ENCODE measurements at places on chromosomes 1 and 21.

GRCh38 chr1:1777950-1778662 lies at the start of gene NADK:
NADK (minus strand) TSS chr1:1778470; CDS start chr1:1765406, 13,064 bp downstream.
- peak; percentile 86 for DNase-seq

DNA sequence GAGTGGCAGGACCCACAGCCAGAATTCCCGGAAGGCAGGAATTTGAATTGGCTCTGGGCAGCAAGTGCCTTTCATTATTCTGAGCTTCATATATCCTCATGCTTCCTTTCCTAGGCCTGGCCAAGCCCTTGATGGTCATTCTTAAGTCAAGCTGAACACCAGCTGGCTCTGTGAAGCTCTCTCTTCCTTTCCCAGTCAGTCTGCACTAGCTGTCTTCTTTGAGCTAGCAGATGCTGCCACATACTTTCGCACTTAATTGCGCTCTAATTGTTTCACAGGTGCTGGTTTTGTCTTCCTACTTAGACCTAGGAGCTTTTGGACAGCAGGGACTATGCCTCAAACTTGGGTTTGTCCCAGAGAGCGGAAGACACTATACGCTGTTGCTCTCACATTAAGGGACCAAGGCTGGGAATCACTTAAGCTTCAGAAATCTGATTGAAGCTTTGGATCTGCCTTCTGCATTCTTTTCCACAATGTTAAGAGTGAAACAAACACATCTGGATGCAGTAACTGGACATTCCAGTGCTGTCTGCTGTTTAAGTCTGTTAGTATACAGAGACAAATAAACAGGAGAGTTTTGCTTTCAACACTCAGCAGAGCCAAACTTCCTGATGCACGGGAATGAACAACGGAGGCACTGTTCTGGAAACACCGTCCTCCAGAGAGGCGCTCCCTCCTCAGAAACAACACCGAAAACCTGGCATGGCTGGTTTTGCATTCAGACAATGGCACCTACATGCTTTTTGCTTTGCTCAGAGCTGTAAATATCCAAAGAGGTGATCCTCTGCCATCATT lies 2.2 kb downstream of the TLR5 start:
- DNase-seq: no peak

GRCh38 chr1:185546029-185546428 lies 188.2 kb upstream of the HMCN1 start:
- no peak for DNase-seq

- no peak for DNase-seq
Observed at GRCh38 chr1:107793896-107794453, 171.0 kb downstream of the VAV3 start.

GRCh38 chr1:42260376-42261070 lies 74.5 kb downstream of the FOXJ3 start:
- peak; percentile 14 for DNase-seq

DNA sequence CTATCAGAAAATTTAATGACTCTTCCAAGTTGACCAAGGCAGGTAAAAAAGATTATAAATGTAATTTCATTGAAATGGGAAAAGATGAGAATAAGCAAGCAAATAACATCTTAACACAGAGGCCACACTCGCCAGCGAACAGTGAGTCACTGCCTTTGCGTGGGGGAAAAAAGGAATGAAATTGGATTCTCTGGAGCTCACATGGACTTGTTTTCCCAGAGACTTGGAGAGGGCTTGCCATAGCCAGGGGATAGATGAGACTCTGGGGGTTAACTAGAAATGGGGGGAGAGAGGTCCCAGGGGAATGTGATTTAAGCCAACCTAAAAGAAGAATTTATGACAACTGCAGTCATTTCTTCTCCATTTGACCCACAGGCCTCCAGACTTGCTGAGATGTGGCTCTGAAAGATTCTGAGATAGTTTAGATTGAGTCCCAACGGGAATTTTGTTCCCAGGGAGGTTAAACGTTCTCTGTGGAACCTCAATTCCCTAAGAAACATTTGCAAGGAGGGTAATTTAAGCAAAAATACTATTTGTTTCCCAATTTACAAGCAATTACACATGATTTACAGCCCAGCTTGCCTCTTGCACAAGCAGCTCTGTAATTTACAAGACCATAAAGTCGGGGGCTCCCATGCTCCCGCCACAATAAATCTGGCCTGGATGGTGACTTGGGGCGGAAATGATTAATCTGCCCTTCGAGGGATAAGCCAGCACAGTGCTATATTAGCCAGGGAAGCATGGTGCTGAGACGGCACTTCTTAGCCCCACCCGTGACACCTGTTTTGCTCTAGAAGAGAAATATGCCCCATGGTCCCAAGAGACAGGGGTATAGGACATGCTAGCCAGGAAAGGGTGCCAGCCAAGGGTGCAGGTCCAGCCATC lies 68.8 kb downstream of the GRIK3 start:
- no peak for DNase-seq

DNA sequence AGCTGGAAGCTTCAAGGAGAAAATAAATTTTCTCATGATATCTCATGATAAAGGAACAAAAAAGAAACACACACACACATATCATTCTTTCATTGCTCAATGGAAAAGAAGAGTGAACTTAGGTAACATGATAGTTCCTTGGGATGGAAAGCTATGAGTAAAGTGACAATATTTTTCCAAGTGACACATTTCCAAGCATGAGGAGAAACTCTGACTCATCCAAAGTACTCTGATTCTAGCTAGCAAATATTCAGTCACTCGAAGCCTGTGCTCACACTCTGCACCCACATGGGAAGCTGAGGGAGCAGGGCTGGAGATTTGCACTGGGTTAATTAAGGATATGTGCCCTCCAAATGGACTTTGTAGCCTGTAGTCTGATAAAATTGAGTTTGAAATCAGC lies 222.4 kb downstream of the LRRC40 start:
- no peak for DNase-seq

GRCh38 chr1:44786138-44786840 lies 1.7 kb downstream of the BEST4 start:
- DNase-seq: peak; percentile 82

- no peak for DNase-seq
Observed at GRCh38 chr1:187417520-187417919, 588.8 kb downstream of the PLA2G4A start.

DNA sequence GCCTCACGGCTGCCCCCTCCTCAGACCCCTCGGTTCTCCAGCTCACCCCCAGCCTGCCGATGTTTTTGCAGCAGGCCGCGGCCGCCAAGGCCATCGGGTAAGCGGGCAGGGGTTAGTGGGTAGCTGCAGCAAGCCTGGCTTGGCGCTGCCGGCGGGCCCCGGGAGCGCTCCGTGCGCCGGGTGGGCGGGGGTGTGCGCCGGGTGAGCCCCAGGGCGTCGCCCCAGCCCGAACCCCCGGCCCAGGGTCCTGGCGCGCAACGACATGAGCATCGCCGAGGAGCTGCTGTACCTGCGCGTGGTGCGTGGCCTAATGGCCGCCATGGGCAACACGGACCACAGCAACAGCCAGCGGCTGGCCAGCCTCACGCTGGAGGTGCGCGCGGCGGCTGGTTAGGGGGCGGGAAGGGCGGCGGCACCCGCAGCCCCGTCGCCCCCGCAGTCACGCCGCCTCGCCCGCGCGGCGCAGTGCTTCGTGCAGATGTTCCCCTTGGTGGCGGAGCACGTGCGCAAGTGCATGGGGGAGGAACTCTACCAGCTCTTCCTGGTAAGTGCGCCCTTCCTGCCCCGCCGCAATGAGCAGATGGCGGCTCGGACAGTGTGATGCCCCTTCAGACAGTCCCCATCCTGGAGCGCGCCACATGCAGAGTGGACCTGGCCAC lies 6.5 kb downstream of the RNU5D-1 start:
- DNase-seq: peak; percentile 35

GRCh38 chr1:221241592-221241991 lies 362.3 kb downstream of the HLX start:
- DNase-seq: no peak

- DNase-seq: peak; percentile 23
Observed at GRCh38 chr1:31302709-31303441, 6.0 kb downstream of the ZCCHC17 start.

DNA sequence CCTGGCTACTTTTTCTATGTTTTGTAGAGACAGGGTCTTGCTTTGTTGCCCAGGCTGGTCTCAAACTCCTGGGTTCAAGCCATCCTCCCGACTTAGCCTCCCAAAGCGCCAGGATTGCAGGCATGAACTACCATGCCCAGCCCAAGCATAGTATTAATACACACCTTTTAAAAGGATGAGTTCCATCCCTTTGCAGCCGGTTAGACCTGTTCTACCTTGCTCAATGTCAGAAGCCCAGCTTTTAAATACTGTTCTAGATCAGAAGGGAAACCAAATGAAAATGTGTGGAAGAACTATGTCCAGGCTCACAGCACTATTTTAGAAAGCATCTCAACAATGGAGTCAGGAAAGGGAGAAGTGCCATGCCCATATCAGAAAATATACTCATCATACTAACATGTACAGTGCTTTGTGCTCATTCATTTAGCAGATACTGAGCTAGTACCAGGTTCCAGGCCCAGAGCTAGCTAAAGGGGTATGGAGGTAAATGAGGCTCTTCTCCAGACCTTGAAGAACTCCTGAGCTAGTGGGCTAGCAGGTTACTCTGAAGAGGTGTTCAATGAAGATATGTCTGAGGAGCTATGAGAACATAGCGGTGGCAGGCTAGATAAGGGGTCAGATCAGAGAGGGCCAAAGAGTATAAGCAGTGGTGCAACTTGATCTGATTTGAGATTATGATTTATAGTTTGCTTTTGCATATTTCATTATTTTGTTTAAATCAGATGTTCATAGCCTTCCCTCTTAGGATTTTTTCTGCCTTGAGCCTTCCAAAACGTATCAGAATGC lies 78.2 kb downstream of the RNF220 start:
- DNase-seq: no peak

DNA sequence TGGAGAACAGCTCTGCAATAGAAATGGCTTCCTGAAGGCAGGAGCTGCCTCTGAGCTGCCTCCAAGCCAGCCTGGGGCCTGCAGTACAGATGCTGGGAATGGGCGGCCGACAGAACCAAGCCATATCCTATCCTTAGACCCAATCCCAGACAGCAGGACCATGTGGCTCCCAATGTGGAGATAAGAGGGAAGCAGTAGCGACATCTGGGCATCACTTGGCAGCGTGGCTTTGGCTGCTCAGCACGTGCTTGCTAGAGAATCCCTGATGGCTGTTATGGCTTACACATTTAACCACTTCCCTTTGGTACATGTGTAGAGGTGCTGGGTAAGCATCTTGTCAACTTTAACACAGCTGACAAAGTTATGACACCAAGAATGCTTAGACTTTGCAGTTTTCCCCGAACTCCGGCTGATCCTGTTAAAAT lies 87.7 kb downstream of the MAN1C1 start:
- peak; percentile 86 for DNase-seq

- DNase-seq: no peak
Observed at GRCh38 chr1:10541286-10541685, 66.5 kb downstream of the PEX14 start.

DNA sequence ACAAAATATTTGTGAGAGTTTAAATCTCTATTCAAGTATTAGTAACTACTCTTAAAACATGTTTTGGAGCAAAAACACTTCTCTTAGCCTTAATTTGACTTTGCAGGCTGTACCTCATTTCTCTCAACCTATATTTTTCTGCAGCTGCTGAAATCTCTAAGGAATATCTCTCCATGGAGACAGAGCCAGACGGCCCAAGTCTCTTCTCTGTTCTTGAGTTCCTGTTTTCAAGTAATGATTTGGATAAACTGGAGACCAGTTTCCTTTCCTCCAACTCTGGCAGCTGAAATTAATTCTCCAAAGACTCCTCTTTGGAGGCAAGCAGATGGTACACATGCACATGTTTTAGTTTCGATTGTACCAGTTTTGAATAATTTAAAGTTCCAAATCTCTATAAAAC lies 659.7 kb upstream of the NEGR1 start:
- no peak for DNase-seq

- DNase-seq: no peak
Observed at GRCh38 chr1:116466810-116467557, 93.9 kb downstream of the ATP1A1 start.

- no peak for DNase-seq
Observed at GRCh38 chr1:148010527-148010926, 82.3 kb downstream of the GPR89B start.

DNA sequence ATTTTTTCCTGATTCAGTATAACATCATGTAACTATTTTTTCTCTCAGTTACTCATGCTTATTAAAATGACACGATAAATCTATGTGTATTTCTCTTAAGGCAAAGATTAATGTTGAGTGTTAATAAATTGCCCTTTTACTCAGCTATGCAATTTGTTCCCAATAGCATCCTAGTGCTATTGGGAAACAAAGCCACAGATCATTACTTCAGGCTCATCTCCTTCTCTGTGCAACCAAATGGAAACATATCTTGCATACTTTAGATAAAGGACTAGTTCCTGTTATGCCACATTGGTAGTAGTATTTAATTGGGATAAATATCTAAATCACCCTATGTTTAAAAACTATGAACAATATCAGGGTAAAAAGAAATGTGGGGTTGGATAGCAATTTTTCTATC lies 106.2 kb downstream of the PLPPR4 start:
- no peak for DNase-seq

GRCh38 chr1:30952098-30952497 lies 43.5 kb upstream of the SDC3 start:
- DNase-seq: no peak

DNA sequence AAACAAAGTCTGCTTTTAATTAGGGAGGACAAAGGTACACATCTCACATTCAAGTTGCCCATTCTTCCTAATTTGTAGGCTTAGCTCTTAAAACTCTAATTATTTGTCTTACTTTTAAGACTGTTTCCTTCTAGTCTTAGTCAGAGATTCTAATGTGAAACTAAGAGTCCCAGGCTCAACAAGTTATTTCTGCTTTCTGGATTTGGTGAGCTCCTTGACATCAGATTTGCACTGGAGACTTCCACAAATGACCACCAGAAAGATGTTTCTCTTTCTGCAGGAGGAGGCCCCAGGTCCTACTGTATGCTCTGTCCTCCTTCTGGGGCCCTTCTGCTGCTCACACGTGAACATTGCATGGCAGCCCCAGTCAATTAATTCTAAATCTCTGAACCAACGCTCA lies 194.2 kb upstream of the JUN start:
- DNase-seq: peak; percentile 63

DNA sequence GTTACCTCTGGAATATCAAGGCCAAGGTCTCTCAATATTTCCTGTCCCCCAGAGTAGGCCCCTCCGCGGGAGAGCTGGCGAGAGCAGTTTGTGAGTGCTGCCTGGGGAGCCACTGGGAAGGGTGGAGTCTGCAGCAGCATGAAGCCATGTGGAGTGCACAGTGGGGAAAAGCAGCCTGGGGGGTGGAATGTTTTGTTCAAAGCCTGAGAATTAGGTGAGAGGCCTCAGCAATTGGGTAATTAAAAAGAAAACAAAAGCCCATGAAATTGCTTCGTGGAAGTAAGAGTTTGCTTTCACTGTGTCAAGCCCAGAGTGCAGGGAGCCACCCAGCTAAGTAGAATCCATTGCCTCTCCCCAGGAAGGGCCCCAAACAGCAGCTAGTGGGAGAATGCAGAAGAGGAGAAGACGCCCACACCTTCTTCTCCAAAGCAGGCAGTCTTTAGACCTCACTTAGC lies 30.2 kb upstream of the DISC1 start:
- DNase-seq: peak; percentile 64

- DNase-seq: no peak
Observed at GRCh38 chr1:18511149-18511873, 30.6 kb downstream of the KLHDC7A start.

- DNase-seq: no peak
Observed at GRCh38 chr1:237093691-237094090, 51.7 kb downstream of the RYR2 start.
